Activated CD4-positive, alpha-beta T cell treated with anti-CD3 and anti-CD28 coated beads, Interleukin-2, Interleukin-6, amounts not matched to agents 100 ng/mL and 50 ng/mL, durations not matched to agents 16 hours and 8 hours (primary cell): ENCODE measurements at places on chromosomes 4 and X.
A peak's percentile ranks its signal among the peaks of the same experiment; 100 is the strongest.

DNA sequence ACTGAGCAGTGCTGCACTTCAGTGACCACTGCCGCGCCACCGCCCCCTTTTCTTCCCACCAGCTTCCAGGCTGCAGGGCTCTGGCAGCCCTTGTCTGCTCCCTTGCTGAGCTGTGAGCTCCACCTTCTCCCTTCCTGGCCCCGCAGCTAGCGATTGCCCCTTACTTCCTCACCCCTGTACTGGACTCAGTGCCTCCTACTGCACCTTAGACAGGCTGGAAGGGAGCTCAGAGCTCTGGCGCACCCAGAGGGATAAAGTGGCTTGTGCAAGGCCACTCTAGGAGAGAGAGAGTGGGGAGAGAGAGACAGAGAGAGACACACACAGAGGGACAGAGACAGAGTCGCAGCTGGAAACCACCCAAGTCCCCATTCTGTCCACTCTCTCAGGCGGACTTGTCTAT, 6.0 kb downstream of the RASL11B start:
- DNase-seq = no peak

- no peak for DNase-seq
These were observed 14.9 kb downstream of the AMMECR1 start for GRCh38 chrX:110302975-110303374.

GRCh38 chr4:118911238-118911703, 22.6 kb downstream of the SYNPO2 start:
- DNase-seq = no peak

DNA sequence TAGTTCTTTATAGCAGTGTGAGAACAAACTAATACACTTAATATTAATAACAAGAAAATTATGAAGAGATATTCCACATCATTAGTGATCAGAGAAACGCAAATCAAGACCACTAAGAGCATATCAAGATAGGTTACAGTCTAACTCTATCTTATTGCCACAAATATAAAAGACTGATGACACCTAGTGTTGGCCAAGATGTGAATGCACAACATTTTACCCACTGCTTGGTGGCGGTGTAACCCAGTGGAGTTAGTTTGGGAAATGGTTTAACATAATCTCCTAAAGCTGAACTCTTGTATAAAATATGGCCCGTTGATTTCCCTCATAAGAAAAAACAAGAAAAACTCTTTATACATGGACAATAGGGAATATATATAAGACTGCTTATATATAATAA, 92.4 kb downstream of the SLITRK2 start:
- no peak for DNase-seq

- peak; percentile 66 for DNase-seq
These were observed 25.0 kb upstream of the BCORL1 start for GRCh38 chrX:129957241-129958082.

- DNase-seq = no peak
These were observed 278 bp downstream of the CLOCK start for GRCh38 chr4:55546506-55546755.

- peak; percentile 27 for DNase-seq
These were observed 694 bp downstream of the TBL1X start for GRCh38 chrX:9465380-9466123.

- DNase-seq = no peak
These were observed 114.4 kb downstream of the PSAPL1 start for GRCh38 chr4:7320206-7320797.

DNA sequence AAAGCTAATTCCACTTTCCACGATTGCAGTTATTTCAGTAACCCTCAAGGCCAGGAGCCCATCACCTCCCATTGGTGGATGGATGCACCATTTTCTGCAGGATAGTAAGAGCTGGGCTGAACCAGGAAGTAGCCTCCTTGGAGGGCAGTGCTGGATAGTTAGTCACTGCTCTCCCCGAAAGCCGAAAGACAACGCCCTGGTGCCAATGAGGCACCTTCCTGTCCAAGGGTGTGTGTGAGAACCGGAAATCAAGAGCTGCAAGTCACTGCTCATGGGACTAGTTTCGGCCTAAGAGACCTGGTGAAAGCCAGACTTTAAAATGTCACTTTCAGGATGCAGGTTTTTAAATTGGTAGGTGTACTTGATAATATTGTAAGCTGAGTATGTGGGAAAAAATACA, 203.8 kb upstream of the HS3ST1 start:
- DNase-seq = no peak

- no peak for DNase-seq
These were observed 400.6 kb upstream of the NR3C2 start for GRCh38 chr4:148842843-148843242.

GRCh38 chr4:61596606-61597340, 396.6 kb downstream of the ADGRL3 start:
- DNase-seq = no peak

DNA sequence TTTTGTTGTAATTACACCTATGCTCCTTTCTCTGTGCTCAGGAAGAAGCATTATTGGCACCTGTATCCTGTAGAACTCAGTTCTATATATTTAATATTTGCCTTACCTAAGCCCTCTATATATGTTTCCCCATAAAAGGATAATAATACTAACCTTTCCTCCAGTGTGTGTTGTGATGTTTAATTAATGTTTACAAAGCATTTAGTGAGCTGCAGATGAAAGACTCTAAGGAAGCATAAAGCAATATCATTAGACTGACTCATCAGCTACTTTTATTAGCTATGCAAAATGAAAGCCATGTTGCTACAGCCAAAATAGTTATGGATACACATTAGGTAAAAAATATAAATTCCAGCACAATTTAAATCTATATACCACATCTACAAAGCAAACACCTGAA, 93.6 kb upstream of the PTPN13 start:
- DNase-seq = no peak

DNA sequence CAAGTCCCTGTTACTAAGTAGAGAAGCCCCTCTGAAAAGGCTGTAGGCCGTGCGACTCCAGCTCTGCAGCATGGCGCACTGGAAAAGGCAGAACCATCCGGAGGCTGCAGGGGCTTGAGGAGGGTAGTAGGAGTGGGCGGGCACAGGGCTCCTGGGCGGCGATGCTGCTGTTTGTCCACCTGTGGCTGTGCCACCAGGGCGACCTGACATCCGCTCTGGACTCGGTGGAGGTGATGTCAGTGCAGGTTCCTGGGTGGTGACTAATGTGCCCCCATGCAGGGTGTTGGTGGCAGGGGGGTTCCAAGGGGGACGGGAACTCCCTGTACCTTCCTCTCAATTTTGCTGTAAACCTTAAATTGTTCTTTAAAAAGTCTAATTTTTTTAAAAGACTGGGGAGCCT, 58.3 kb downstream of the PCGF3 start:
- DNase-seq = no peak

DNA sequence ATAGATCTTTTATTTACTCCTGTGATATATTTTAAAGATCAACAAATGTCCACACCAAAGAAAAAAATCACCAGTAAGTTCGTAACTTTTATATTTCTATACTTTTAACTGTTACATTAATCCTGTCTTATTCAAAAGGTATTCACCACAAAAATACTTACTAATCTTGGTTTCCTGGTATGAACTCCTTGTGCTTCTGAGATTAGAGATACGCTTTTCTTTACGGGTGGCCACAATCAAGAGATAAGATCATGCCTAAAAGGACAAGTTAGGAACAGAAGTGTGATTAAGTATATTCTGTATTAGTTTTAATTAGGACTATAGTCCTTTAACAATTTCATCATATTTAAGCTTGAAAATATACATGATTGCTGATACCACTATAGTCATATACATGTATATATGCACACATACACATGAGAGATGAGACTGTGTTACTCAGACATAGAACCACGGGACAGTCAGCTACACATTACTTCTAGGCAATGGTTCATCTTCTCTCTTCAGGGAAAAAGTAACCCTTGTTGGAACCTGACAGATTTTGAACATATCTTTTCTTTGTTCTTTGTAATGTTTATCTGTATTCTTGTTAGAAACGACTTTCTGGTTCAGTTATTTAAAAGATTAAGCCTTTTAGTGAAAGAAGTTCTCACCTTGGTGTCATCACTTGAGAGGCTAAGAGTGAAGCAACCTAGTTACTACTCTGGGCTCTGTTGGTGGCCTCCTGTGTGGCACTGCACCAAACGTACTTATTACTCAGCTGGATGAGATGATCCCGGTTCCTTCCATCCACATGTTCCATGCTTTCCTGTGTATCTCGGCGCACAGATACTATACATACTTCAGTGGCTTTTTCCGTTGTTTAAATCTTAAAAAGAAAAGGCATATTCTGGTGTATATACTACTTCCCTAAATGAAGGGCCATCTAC, 146.1 kb downstream of the CBR4 start:
- DNase-seq = peak; percentile 49

DNA sequence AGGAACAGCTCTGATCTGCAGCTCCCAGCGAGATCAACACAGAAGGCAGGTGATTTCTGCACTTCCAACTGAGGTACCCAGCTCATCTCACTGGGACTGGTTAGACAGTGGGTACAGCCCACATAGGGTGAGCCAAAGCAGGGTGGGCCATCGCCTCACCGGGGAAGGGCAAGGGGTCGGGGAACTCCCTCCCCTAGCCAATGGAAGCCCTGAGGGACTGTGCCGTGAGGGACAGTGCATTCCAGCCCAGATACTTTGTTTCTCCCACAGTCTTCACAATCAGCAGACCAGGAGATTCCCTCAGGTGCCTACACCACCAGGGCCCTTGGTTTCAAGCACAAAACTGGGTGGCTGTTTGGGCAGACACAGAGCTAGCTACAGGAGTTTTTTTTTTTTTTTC, 555.9 kb downstream of the BCOR start:
- no peak for DNase-seq
